Epithelial cell of esophagus (primary cell): ENCODE measurements at places on chromosomes 13 and 19.

- DNase-seq: peak; percentile 9
Observed at GRCh38 chr19:32458500-32459123, 53.0 kb downstream of the DPY19L3 start.

GRCh38 chr13:41403983-41404382 is 53.4 kb upstream of the RGCC start:
- DNase-seq: no peak

- DNase-seq: no peak
Observed at GRCh38 chr19:17138937-17139598, 63.5 kb downstream of the MYO9B start.

- no peak for DNase-seq
Observed at GRCh38 chr19:45501730-45502014, 3.4 kb downstream of the PPM1N start.

- DNase-seq: no peak
Observed at GRCh38 chr19:10881403-10882107, 10.2 kb downstream of the CARM1 start.

GRCh38 chr13:50979187-50979586 is 69.6 kb downstream of the RNASEH2B start:
- no peak for DNase-seq

DNA sequence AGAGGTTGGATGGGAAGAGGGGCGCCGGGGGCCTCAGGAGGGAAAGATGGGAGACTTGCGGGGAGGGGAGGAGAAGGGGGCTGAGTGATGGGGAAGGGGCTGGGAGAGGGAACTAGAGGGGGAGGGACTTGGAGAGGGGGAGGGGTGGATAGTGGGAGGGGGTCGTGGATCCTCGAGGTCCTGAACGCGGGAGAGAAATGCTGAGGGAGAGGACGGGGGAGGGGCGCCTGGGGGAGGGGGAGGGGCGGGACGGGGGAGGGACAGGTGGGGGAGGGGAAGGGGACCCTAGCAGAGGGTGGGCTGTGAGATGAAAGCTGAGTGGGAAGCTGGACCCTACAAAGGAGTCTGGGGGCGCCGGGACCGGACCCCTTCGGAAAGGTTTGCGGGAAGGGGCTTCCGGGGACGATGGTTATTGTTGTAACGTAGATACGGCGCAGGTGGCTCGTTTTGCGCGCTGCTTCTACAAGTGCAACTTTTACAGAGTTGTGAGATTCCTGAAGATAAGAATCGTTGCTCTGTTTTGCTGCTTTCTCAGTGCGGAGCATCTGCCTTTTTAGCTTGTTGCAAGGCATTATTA is 418 bp downstream of the ZNF444 start:
- DNase-seq: no peak

GRCh38 chr19:10390652-10391286 is 10.4 kb upstream of the TYK2 start:
- peak; percentile 85 for DNase-seq

DNA sequence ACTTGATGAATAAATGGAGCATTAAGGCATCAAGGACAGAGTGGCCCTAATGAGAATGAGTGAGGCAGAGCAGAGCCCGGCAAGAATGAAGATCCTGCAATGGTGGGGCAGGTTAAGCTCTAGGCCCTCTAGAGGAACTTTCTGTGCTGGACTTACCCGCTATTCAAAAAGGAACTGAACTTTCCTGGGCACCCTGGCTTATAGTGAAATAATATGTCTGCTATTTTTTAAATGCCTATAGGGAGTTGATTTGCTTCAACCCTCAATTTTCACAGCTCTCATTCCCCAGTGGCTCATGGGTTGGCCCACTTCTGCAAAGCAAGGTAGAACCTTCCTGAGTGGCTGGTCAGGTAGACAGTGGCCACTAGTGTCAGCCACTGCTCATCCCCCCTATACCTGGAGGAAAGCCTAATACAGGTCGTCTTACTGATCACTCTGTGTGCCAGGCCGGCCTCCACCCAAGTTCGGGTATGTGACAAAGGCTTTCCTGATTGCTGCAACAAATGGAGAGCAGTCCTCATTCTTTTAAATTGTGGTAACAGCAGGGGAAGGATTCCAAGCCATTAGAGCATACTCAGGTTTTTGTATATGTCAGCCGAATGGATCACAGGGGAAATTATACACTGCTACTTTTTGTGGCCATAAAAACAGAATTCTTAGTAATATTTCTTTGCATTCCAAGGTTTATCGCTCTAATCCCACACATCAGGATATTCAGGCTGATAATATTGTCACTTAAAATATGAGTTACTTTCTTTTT is 103.0 kb downstream of the KL start:
- DNase-seq: no peak

GRCh38 chr13:28753208-28753892 is 34.6 kb upstream of the SLC46A3 start:
- DNase-seq: peak; percentile 93

GRCh38 chr19:9155591-9155990 is 15.4 kb downstream of the ZNF317 start:
- no peak for DNase-seq

- DNase-seq: no peak
Observed at GRCh38 chr19:32178401-32178800, 167.0 kb upstream of the ZNF507 start.

DNA sequence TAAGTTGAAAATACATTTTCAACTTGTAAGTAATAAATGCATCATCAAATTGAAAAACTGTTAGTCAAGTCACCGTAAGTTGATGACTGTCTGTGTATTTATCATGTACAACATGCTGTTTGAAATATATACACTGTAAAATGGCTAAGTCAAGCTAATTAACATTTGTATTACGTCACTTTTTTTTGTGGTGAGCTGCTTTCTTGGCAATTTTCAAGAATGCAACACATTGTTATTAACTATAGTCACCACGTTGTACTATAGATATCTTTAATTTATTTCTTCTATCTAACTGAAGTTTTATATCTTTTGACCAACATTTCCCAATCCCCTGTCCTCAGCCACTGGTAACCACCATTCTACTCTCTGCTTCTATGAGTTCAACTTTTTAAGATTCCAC is 57.0 kb downstream of the RBM26 start:
- no peak for DNase-seq

- no peak for DNase-seq
Observed at GRCh38 chr19:4033028-4033956, 25.8 kb downstream of the PIAS4 start.

- no peak for DNase-seq
Observed at GRCh38 chr19:57052081-57052480, 67.7 kb upstream of the USP29 start.

DNA sequence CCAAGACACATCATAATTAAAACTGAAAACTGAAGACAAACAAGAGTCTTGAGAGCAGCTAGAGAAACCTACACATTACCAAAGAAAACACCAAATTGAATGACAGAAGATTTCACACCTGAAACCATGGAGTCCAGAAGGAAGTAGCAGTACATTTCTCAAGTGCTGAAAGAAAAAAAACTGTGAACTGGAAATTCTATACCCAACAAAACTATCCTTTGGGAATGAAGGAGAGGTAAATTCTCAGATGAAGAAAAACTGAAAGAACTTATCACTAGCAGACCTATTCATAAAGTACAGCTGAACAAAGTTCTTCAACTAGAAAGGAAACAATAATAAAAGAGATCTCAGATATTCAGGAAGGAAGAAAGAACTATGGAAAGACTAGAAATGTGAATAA is 198.7 kb upstream of the ZNF507 start:
- DNase-seq: no peak

- no peak for DNase-seq
Observed at GRCh38 chr19:33329736-33330135, 27.4 kb upstream of the CEBPA start.

DNA sequence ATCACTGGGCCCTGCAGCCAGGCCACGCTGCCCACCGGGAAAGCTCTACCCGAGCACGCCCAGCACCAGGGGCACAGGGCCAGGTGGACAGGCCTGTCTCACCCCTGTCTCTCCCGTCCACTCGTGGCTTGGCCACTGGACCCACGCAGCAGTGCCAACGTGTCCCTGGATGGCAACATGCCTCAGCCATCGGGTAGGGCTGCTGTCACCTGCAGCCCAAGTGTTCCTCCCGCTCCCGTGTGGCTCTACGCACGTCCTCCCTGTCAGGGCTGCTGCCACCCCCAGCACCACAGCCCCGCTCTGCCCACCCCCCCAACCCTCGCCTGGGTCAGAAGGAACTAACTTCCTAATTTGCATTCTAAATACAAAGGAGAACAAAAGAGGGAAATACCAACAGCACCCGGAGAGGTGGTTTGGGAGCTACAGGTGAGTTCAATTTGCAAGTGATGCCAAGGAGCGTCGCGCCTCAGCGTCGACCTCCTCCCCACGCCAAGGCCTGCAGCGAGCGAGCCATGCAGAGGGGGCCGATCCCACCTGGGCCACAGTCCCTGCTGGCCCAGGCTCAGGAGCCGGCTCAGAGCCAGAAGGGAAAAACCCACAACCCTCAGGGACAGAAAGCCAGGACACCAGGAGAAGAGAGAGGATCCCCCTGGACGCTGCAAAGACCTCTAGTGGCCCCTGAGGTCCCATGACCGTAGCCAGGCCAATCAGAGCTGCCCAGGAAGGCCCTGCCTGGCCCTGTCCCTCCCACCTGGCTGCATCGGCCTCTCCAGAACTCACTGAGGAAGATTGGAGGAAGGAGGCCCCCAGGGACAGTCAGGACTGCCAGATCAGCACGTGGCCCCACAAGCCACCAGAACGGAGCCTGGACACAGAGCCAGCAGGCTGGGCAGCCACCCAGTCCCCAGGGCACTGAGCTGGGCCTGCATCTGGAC is 128.4 kb upstream of the SPACA7 start:
- DNase-seq: no peak

DNA sequence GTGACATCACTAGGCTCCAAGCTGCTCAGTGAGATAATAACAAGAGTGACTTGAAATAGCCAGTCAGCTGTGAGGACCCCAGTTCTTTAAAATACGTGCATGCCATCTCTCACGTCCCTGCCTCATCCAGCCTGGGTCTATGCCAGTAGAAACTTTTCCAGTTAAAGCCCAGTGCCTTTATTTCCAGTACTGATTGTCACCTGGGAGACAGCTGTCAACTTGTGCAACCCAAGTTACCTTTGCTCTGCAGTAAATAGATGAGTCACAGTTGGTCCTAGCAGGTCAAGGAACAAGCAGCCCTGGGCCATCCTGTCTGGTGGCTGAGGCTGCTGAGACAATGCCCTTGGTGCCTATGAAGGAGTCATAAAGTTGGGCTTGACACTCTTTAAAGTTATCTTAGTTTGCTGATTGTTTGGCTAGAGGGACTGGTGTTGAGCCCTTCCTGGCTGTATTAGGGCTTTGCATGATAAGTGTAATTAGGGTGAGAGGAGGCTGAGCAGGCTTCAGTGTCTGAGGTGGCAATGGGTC is 228.7 kb downstream of the LACC1 start:
- peak; percentile 40 for DNase-seq

DNA sequence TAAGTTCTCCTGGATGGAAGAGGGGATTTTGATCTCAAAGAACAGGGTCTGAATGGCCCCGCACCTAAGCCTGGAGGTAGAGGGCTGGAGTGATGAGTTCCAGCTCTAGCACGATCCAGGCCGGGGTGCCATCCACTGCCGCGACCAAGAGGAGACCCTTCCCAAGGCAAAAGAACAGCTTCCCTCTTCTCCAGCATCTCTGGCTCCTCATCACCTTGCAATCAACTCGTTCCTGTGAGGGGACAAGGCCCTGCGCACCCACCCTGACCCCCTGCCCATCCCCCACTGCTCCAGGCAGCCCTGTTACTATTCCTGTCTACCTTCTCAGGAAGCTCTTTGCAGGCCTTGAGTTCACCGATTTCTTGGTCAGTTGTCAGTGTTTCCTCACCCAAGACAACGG is 17.8 kb downstream of the COL4A1 start:
- no peak for DNase-seq

- peak; percentile 68 for DNase-seq
Observed at GRCh38 chr19:35090506-35091214, 25.0 kb upstream of the FXYD3 start.

DNA sequence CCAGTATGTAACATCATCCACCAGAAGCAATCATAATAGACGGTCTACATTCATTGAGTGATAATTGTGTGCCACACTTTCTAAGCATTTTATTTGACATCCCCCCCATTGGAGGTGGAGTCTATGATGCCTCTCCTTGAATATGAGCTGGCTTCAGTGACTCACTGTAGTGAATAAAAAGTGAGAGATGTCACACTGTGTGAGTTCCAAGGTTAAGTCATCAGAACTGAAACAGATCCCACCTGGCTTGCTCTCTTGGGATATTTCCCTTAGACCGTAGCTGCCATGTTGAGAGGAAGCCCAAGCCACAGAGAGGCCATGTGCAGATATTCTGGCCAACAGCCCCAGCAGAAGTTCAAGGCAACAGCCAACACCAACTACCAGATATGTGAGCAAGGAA is 12.6 kb downstream of the RTBDN start:
- peak; percentile 27 for DNase-seq

GRCh38 chr19:55133639-55134444 is 15.2 kb downstream of the TNNT1 start:
- DNase-seq: peak; percentile 36

DNA sequence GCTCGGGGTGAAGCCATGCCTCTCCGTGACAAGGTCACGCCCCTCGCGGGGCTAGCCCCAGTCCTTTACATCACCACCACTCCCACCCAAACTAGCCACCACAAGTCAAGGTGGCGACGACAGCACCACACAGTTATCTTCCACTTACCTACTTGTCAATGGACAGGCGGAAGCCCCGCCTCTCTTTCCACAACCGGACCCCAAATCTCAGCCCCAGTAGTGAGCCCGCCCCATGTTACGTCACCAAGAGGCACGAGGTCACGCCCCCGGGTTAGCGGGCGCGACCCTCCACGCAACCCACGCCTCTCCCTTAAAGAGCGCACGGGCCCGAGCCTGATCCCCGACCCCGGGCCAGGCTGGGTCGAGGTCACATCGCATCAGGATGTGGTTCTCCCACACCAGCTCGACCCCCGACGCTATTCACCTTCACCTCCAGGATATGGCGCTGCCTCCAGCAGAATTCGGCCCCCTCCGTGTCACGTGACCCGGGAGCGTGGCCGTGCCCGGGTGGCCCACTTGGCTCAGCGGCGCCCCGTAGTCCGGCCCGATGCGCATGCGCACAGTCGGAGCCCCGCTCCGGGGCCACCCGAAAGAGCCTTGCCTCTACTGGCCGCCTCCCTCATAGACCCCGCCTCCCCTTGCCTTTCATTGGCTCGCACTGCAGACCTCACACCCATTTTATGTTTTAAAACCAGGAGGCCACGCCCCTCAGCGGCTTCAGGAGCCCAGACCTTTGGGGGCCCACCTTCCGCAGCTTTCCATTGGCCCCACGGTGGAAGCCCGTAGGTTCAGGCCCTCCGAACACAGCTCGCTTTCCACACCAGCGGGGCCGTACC is 18.2 kb downstream of the SYDE1 start:
- peak; percentile 96 for DNase-seq

DNA sequence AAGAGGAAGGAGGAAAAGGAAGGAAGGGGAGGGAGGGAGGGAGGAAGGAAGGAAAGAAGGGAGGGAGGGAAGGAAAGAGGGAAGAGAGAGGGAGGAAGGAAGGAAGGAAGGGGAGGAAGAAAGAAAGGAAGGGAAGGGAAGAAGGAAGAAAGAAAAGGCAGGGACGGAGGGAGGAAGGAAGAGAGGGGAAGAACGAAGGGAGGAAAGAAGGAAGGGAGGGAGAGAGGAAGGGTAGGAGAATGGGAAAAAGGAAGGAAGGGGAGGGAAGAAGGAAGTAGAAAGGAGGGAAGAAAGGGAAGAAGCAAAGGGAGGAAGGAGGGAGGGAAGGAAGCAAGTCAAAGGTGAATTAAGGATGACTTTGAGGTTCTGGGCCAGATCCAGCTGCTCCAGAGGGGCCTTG is 3.0 kb downstream of the ACSBG2 start:
- no peak for DNase-seq
